ENCODE measurements at places on chromosomes 4 and X. TPM values are rescaled to one million over a fixed set of nuclear protein-coding genes. Genes with fewer than 3 reads are reported as not detected.

GASK1B gene
- total RNA-seq = 24.3 TPM

TCEANC gene
- 3.2 TPM for total RNA-seq

TSPAN6 gene
- total RNA-seq = 19.6 TPM

OTC gene
- total RNA-seq = 2.7 TPM

F11 gene
- total RNA-seq = not detected

ABCD1 gene
- total RNA-seq = 11.0 TPM

DNA sequence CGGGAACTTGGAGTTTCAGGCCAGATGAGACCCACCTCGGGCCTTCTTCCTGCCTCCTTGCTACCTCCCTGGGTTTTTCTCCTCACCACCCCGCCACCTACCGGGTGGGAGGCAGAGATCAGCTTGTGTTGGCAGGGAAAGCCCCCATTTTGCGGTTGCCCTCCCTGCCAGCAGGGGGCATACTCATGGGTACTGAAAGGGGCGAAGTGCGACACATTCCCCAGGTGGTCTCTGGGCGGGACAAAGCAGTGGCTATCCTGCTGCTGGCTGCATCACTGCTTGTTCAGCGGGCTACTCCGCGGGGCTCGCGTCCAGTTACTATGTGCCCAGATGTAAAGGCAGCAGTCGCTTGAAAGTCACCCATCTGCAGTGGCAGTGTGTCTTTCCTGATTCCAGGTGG, 330.3 kb downstream of the PDHA2 start:
- no peak for DNase-seq

GRCh38 chrX:30612250-30612655, 34.7 kb upstream of the TASL start:
- DNase-seq = no peak

GRCh38 chr4:125268068-125268755, 46.5 kb upstream of the FAT4 start:
- DNase-seq = no peak

DNA sequence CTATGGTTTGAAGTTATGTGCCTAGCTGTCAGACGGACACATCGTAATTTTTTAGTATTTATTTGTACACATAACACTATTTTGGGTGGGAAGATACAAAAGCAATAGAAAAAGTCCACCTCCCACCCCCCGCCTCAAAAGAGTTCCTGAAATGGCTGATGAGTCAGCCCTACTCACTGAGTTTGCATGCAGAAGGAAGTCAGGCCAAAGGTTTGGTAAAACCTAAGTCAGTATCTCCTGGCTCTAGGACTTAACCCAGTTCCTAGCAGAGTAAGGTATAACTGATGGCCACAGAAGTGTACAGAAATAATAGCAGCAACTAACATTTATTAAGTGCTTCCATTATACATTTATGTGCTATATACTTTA, 2.9 kb upstream of the KLHL2 start:
- DNase-seq = no peak

DNA sequence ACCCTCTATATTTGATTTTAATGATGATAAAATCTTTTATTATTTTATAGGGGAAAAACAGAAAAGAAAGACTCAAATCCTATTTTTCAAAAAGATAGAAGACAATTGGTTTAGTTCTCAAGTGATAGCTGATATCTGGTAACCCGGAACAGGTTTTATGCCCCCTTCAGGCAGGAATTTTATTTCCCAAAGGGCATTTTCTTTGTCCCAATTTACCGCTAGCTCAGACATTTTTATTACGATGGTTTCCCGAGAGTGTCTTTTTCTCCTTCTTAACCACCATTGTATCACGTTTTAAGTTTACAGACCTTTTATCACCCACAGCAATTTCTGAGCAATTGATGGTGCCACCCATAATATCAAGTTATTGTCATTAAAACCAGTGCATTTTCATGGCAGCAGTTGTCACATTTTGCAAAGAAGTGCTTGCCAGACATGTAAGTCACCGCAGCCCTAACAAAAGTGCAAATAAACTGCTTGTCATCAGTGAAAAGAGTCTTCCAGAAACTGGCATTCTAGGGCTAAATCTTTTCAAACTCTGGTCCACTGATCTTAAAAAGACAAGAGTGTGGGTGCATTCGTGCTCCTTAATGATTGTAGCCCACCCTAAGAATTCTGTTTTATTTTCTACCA, 204.8 kb upstream of the VCX start:
- no peak for DNase-seq

GRCh38 chr4:138852681-138853080, 162.9 kb upstream of the NOCT start:
- DNase-seq = no peak
